ENCODE measurements at places on chromosomes 5 and 9.

DNA sequence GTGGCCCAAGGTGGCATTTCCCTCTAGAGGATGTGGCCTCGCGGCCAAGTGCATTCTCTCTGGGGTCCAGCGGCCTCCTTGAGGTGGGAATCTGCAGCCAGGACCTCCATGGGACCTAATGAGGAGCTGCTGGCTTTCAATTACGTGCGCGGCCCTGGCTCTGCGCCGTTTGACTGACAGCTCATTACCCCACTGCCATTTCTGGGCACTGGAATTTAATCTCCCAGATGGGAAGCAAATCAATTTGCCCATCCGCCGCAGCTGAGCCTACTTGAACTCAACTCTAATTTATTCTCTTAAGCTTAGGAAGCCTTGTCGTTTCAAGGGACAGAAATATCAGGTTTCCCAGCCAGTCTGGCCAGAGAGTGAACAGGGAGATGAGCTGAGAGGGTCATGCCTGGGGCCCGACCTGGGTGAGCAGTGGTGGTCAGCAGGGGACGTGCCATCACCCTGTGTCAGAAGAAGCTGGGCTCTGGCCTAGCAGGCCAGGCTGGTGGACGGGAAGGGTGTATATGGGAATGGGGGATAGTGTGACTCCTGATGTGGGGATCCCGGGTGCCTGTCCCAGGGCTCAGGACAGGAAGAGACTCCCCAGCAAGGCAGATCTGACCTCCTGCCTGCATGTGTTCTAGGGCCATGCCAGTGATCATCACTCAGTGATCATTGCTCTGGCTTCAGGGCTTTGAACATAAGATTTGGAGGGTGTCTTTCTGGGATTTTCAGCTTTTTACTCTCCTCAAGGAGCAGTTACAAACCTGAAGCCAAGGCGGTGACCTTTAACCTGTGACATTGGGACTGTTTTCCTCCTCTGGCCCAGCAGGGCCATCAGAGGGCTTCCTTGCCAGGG lies 69.7 kb downstream of the MACROH2A1 start:
- DNase-seq, result no peak

- DNase-seq, result no peak
Measured at GRCh38 chr5:63820577-63820976, 141.7 kb downstream of the HTR1A start.

DNA sequence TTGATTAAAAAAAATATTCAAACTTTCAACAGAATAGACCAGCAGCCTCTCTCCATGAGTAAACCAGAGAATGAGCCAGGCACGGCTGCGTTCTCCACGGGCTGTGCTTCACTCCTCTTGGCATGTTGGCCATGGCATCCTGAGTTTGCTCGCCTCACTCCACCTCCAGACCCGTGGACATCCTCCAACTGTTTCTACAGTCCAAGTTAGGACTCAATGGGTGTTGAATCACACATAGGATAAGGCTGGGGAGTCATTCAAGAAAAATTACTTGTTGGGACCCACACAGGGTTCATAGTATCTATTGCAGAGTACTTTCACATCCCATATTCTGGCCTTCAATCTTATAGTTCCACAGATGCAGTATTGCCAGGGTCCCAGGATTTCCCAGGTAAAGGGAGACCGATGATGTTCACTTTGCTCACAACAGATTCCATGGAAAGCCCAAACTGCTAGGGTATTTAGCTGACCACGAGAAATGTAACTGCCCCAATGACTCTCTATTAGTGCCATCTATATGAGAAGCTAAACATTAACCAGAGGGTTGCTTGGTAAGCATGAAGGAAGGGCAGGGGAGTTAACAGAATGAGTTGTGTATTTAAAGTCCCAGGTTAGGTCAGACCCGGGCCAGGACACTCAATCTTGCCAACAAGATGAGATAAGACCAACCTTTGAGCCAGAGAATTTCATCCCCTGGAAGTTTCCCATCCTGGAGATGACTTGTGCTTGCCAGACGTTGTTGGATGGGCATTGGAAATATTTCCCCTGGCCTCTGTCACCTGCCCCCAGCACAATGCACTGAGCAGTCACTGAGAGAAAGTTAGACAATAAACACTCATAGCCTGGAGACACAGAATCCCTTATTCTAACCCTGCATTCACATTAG lies 19.7 kb upstream of the GDA start:
- DNase-seq, result no peak

- DNase-seq, result peak; percentile 21
Measured at GRCh38 chr5:44536650-44537260, 147.5 kb upstream of the FGF10 start.

DNA sequence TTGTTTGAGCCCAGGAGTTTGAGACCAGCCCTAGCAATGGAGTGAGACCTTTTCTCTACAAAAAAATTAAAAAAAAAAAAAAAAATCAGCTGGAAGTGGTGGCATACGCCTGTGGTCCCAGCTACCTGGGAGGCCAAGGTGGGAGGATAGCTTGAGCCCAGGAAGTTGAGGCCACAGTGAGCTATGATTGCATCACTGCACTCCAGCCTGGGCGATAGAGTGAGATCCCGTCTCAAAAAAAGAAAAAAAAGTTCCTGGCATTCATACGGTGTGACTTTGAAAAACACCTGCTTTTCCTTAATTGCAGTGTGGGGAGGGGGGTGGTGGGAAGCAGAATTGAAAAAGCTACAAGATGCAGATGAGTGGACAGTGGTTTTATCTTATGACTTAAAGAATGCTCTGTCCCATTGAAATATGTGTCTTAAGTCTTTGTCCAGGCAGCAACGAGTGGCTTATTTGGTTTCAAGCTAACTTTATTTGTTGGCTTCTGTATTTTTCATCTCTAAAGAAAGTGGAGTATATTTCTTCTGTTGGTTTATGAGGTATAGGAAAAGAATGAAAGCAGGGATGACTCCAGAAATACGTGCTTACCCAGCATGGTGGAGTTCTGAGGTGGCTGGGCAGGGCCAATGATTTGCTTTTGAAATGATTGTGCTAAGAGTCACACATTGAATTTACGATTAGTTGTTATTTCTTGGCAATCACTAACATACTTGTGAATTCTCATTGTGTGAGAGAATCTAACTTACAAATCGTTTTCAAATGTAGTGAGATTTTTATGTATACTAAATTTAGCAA lies 27.8 kb downstream of the ROPN1L start:
- DNase-seq, result no peak

GRCh38 chr9:2602704-2603116 lies 18.9 kb upstream of the VLDLR start:
- DNase-seq, result no peak

GRCh38 chr5:87074934-87075541 lies 192.6 kb upstream of the RASA1 start:
- DNase-seq, result peak; percentile 85

DNA sequence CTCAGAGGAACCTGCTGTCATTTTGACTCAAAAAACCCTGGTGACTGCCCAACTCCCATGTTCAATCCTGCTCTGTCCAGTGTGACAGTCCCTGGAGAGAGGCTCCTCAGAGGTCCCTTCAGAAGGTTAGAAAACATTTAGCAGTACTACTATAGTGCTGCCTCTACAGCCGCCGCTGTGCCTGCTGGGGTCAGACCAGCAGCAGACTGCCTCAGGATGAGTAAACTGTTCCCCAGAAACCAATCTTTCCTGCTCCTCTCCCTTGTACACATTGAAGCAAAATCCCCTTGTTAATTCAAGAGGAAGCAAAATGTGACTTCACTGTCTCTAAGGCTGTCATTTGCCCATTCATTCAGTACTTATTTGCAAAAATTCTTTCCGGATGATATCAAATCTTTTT lies 94.8 kb upstream of the SMARCA2 start:
- DNase-seq, result no peak

DNA sequence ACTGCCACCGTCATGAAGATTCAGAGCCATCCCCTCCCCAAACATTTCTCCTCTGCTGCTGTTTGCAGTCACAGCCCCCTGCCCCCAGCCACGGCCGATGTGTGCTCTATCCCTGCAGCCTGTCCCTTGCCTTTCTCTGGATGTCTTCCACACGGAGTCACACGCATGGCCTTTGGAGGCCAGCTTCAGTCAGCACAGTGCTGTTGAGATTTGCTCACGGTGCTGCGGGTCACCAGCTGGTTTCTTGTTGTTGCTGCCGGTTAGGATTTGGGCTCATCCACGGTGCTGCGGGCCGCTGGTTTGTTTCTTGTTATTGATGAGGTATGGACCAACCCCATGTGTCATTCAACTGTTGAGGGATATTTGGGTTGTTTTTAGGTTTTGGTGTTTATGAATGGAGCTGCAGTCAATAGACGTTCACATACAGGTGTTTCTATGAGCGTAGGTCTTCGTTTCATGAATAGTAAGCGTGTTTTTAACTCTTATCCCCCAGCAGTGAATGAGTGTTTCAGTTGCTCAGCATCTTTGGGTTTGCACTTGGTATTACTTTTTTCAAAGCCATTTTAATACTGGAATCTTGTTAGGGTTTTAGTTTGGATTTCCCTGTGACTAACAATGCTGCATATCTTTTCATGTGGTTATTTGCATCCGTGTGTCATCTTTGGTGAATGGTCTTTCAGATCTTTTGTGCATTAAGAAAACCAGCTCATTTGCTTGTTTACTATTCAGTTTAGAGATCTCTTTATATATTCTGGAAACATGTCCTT lies 57.6 kb downstream of the AHRR start:
- no peak for DNase-seq

DNA sequence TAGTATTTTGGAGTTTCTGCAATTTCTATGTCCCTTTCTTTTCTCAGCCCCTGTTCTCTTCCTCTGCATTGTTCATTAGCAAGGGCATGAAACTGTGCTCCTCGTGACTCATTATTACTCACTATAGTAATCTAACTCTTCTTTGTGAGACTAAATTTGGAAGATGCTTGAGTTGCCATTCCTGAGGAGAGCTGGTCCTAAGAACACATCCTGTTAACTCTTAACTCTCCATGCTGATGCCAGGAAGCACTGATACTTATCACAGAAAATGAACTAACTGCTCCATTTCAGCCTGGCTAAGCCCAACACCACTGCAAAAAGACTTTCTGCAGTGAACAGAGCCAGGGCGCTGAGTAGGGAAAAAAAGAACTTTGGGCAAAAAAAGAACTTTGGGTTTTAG lies 10.6 kb upstream of the CSNK1A1 start:
- peak; percentile 93 for DNase-seq

DNA sequence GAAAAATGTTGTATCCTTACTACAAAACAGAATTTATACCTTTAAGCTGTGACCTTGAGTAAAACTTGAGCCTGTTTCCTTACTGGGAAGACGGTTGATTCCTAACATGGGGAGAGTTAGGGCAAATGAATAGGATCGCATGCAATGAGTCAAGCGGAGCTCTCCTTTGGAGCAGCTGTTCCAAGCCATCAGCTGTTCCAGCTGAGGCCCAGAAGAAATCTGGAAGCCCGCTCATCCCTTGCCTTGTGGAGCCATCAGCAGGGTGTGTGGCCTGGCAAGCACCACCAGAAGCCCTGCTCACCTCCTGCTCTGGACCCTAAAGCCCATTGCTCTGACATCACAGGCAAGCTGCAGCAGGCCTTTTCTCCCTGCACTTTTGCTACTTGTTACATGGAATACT lies 8.0 kb downstream of the KIAA1191 start:
- no peak for DNase-seq

DNA sequence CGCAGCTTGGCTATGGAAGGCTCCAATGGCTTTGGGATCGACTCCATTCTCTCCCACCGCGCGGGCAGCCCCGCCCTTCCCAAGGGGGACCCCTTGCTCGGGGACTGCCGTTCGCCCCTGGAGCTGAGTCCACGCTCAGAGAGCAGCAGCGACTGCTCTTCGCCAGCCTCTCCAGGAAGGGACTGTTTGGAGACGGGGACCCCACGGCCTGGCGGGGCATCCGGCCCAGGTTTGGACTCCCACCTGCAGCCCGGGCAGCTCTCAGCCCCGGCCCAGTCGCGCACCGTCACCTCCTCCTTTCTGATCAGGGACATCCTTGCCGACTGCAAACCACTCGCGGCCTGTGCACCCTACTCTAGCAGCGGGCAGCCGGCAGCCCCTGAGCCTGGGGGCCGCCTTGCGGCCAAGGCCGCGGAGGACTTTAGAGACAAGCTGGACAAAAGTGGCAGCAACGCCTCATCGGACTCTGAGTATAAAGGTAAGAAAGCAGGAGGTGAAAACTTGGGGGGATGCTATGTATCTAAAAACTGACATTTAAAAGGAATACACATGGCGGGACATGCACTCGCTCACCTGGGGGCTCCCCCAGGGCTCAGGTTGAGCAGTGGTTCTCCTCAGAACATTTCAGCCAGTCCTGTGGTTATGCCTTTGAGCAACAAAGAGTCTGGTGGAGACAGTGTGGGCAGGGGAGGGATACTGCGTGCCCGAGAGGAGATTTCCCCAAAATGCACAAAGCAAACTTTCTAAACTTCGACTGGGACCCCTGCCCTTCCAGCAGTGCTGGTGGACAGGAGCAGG lies 579 bp downstream of the BARHL1 start:
- DNase-seq, result no peak

GRCh38 chr5:14928661-14929060 lies 57.1 kb upstream of the ANKH start:
- DNase-seq, result no peak

DNA sequence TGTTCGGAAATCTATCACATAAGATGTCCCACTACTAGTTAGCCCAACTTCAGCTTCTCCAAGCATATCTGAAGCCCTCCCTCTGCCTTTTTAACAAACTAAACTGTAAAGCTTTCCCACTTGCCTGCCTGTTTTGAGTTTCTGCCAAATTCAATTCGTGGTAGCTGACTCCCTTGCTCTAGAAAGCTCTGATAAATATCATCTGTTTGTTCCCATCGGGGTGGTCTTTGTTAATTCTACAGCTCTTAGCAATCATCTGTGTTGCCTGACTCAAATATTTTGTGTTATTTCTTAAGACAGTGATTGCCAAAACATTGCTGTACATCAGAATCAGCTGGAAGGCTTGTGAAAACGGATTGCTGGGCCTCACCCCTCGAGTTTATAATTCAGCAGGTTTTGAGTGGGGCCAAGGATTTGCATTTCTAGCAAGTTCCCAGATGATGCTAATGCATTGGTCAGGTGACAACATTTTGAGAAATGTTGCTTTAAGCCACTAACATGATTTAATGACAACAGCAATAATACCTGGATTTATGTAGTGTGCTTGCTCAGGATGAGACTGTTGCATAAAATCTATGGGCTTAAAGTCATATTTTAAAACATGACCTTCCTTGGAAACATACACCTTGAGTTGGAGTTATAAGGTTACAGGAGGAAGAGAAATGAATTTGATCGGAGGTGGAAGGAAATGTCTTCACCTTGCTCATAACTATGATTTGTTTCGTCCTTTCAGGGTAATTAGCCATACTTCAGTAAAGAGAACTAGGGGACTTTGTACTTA lies 631.9 kb downstream of the PSAT1 start:
- no peak for DNase-seq

- peak; percentile 59 for DNase-seq
Measured at GRCh38 chr5:33271606-33272005, 169.2 kb upstream of the TARS1 start.

- peak; percentile 49 for DNase-seq
Measured at GRCh38 chr5:43227655-43228054, 35.6 kb downstream of the NIM1K start.

GRCh38 chr5:59832577-59833301 lies 60.8 kb downstream of the PDE4D start:
- no peak for DNase-seq

GRCh38 chr5:92599217-92599810 lies 981.7 kb downstream of the NR2F1-AS1 start:
- no peak for DNase-seq
